Renal cortical epithelial cell (primary cell): ENCODE measurements at places on chromosomes 2 and 18. TPM values are rescaled to one million over a fixed set of nuclear protein-coding genes. Genes with fewer than 3 reads are reported as not detected.

- DNase-seq = no peak
Observed at GRCh38 chr2:171794918-171795317, 99.1 kb downstream of the SLC25A12 start.

GRCh38 chr2:231399853-231400680 is 4.6 kb downstream of the B3GNT7 start:
- peak; percentile 40 for DNase-seq

DNA sequence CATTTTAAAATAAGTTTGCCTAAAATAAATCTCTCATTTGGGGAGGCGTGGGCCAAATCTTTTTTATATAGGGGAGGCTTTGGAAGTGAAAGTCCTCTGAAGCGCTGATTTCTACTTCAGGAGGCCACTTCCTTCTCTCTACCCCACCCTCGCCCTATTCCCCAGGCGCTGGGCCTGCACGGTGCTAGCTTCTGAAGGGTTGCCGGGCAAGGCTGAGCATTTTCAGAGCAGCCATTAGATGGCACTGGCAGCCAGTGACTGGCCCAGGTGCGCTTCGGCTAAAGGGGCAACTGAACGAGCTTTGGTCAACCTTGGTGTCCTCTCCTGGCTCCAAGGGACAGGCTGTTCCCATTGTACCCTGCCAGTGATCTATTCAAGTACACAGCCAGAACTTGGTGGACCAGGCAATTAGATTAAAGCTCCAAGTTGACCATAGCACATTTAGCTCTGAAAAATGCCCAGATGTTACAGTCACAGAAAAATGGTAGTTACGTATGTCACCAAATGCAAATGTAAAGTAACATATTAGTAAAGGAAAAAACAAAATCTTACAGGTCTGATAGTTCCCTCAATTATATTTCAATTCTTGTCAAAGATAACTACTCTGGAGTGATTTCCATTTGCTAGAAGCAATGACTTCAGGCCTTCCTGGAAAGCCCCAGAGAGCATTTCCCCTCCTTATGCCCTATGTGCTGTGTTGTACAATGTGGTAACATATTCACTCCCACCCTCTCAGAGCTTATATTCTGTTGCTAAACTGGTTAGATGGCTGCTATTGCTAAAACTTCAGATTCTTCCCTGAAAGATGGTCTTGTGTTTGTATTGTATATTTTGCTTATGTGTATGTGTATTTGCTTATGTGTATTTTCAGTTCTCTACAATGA is 2.1 kb downstream of the POMC start:
- no peak for DNase-seq

GRCh38 chr2:38248255-38248654 is 128.8 kb downstream of the ATL2 start:
- DNase-seq = no peak

GRCh38 chr2:23954325-23955014 is 14.2 kb downstream of the UBXN2A start:
- DNase-seq = no peak

DNA sequence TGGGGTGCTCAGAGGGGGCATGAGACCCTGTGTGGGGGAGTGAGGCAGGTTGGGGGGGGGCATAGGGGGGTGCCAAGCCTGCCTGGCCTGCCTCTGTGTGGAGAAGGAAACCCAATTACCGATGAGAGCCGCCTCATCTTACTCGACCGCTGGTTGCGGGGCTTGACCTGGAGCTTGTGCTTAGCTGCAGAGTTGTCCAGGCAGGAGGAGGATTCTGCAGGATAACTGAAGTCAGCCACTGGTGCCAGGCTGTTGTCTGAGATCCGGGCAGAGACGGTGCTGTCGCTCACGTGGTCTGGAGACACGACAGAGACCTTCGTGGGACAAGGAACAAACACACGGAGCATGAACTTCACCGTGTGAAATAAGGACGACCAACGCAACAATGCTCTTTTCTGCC is 95.9 kb upstream of the MGAT4A start:
- no peak for DNase-seq

- DNase-seq = no peak
Observed at GRCh38 chr2:84194181-84194580, 264.9 kb downstream of the SUCLG1 start.

DNA sequence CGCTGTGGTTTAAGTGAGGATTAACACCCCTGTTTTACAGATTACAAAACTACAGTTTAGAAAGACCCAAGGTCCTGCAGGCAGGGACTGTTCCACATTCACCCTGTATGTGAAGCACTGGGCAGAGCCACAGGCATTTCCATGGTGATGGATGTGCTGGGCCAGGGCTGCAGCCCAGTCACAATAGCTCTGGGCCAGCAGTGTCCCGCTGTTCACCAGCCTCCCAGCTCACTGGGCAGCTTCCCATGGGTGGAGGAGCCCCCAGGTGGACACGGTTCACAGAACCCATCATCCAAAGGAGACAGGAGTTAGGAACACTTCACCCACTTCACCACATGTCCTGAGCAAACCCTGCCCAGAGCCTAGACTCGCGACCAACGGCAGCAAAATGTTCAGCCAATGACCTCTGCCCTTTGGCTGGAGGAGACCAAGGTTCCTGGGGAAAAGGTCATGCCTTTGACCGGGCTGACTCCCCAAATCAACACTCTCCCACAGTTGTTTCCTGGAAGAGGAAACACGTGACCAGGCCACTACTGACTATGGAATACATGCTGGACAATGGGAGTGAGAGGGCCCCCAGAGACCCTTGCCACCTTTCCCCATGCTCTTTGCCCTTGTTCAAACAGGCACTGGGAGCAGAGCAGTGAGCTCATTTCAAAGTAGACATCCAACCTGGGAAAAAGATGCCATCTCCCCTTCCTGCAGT is 28.0 kb upstream of the SLC35F6 start:
- DNase-seq = no peak

- peak; percentile 93 for DNase-seq
Observed at GRCh38 chr2:179569831-179570233, 291.6 kb downstream of the ZNF385B start.

DNA sequence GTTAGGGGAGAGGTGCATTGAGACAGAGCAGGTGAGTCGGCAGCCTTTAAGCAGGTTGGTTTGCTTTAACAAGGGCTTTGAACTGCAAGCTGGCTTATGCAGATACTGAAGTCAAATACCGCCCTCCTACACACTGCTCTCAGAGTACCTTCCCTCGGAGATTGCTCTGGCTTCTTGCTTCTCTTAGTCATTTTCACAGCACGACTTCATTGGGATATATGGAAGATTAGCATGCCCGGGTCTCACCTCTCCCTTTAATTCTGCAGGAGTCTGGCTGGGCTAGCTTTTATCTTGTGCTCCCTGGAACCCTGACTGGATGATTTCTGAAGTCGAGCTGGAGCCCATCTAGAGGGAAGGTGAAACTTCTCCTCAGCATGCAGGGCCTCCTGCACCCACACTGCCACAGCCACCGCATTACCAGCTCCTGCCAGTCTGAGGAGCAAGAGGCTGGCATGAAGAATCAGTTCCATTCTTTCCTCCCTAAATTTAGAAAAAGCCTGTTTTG is 395.5 kb upstream of the HNRNPA3 start:
- peak; percentile 22 for DNase-seq

GRCh38 chr2:172525601-172526000 is 30.3 kb upstream of the PDK1 start:
- DNase-seq = no peak

GRCh38 chr2:123578016-123578415 is 447.1 kb upstream of the CNTNAP5 start:
- no peak for DNase-seq

- peak; percentile 14 for DNase-seq
Observed at GRCh38 chr18:2368102-2368501, 203.2 kb downstream of the METTL4 start.

DNA sequence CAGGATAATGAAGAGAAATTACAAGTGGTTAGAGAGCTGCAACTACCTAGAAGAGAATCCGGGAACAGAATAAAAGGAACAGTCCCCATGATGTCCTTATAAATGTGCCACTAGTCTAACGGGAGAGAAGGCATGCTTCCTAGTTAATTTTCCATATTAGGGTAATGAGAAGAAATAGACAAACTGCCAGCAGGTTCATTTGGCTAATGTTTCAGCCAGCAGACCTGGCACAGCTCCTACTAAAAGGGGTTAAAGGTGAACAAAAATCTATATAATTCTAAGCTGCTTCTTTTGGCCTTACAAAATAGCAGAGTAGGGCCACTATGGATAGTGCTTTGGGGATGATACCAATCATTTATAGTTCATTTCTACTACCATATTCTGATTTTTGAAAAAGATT is 845.3 kb upstream of the GCFC2 start:
- DNase-seq = no peak

GRCh38 chr2:119282146-119282995 is 58.7 kb downstream of the STEAP3 start:
- DNase-seq = no peak

DNA sequence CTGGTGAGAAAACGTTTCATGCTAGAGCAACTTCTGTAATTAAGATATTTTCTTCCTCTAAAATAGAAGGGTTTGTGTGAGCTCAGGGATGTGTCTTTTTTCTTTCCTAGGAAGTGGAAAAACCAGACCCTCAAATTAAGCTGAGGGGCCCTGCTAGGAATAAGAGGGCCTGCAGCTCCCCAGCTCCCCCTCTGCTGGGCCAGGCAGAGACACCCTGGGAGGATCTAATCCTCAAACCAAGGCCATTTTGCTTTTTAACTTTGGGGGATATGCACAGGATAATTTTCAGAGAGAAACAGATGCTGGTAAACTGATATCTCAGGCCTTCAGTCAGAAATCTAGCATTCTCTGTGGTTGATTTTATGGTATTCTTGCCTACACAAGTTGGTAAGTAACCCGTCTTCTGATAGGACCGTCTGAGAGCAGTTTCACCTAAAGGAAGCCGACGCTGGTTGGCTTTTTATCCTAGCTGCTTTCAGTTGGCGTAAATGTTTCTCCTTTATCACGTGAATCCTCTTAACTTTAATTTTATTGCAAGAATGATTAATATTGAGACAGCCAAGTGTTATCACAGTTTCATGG is 34.8 kb downstream of the SNTG2 start:
- DNase-seq = no peak

- DNase-seq = no peak
Observed at GRCh38 chr2:167595839-167596471, 651.4 kb downstream of the STK39 start.

DNA sequence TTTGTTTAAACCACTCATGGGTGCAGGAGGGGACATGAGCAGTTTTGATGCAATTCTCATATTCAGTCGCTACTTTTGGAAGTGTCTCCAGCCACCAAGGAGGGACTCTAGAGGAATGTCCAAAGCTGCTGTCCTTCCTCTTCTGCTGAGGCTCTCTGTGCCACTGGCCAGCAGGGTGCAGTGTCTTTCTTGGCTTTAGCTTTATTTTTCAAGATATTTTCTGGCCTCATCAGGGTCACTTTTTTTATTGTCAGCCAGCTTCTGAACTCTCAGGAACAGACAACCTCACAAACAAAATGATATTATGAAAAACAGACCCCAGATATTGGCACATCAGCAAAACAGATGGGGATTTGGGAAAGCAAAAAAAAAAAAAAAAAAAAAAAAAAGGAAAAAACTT is 289.3 kb upstream of the ZSWIM2 start:
- peak; percentile 47 for DNase-seq

DNA sequence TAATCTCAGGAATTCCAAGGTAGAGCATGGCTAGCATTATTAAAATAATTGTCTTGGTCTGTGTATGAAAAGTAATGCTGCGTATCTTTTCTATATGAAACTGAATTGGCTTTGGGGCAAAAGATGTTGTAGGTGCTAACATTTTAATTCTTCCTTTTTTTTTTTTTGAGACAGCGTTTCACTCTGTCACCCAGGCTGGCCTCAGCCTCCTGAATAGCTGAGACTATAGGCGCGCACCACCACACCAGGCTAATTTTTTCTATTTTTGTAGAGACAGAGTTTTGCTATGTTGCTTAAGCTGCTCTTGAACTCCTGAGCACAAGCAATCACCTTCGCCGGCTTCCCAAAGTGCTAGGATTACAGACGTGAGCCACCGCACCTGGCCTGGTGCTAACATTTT is 172.6 kb upstream of the STON1 start:
- DNase-seq = no peak

DNA sequence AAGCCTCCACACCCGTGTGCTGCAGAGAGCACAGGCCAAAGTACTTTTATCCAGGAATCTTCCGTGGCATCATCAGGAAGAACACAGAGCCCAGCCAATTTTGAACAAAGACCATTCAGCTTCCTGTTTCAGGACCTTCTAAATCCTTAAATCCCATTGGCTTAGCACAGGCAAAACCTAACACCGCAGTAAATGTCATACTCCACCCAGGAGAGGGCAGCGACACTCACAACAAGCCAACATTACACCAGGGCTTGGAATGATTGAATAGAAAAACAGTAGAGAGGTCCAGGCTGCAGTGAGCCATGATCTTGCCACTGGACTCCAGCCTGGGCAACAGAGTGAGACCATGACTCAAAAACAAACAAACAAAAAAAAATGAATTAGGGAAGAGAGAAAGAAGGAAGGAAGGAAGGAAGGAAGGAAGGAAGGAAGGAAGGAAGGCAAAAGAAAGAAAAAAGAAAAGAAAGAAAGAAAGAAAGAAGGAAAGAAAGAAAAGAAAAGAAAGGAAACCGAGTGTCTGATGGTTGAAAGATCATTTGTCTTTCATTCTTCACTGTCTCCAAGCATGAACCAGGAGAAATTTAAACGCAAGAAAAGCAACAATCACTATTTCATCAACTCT is 144.6 kb upstream of the SATB2 start:
- peak; percentile 6 for DNase-seq

GRCh38 chr2:168712053-168712452 is 90.4 kb upstream of the NOSTRIN start:
- DNase-seq = peak; percentile 52

DNA sequence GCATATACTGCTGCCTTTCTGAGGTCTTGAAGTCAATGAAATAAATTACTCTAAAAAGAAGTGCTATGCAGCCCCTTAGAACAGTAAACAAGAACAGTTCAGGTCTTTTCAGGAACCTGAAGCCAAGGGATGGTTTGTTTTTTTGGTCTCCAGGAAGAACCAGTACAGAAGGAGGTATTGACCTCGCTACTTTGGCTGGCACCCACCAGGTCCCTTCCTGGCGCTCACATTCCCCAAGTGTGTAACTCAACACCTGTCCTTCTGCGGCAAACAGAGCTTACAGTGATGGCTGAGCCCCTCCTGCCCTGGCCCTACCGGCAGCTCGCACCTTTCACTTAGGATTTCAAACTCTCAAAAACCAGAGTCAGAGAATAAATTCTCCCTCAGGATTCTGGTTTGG is 51.9 kb downstream of the SETBP1 start:
- peak; percentile 28 for DNase-seq

DNA sequence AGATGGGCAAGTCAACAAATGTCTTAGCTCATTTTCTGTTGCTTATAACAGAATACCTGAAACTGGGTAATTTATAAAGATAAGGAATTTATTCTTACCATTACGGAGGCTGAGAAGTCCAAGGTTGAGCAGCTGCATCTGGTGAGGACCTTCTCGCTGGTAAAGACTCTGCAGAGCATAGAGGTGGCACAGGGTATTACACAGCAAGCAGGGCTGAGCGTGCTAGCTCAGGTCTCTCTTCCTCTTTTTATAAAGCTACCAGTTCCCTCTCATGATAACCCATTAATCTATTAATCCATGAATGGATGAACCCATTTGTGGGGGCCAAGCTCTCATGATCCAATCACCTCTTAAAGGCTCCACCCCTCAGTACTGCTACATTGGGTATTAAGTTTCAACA is 109.1 kb downstream of the CDK15 start:
- no peak for DNase-seq

The RNF125 gene
- 1.5 and 4.0 TPM in 2 replicates for total RNA-seq

The IDH1 gene
- 89.7 and 202 TPM in 2 replicates for total RNA-seq

The LHCGR gene
- not detected in 2 replicates for total RNA-seq

The TUBA3E gene
- not detected in 2 replicates for total RNA-seq

The LAMA3 gene
- total RNA-seq = 70.9 and 246 TPM in 2 replicates

The RAB11FIP5 gene
- 43.4 and 102 TPM in 2 replicates for total RNA-seq

The GULP1 gene
- total RNA-seq = 130 and 159 TPM in 2 replicates

The TEKT4 gene
- total RNA-seq = 0.10 TPM in 1 of 2 replicates, not detected in the other

The EVA1A gene
- total RNA-seq = 82.8 and 202 TPM in 2 replicates
